ENCODE measurements at places on chromosomes 16 and 17.

- no peak for DNase-seq
Measured at GRCh38 chr17:4946312-4946976, 1.9 kb downstream of the PFN1 start.

DNA sequence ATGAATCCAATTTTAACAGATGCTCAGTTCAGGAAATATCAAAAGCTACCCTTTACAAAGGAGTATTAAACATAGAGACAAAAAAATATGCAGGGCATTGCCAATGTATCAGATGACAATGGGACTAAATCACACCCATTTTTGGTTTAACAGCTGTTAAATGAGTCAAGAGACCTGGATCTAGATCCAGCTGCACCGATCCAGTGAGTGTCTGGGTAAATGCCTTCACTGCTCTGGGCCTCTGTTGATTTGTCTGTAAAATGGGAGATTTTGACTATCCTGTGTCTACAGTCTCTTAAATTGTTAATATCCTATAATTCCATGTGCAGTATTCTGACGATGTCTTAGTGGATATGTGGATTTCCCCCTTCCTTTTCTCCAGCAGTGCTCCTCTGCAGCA, 16.4 kb downstream of the KRT23 start:
- DNase-seq: no peak

GRCh38 chr17:79041041-79041570, 17.1 kb downstream of the C1QTNF1 start:
- DNase-seq: no peak

- DNase-seq: no peak
Measured at GRCh38 chr17:43330876-43331639, 67.7 kb upstream of the ARL4D start.

GRCh38 chr16:81809567-81809966, 30.5 kb downstream of the PLCG2 start:
- no peak for DNase-seq

DNA sequence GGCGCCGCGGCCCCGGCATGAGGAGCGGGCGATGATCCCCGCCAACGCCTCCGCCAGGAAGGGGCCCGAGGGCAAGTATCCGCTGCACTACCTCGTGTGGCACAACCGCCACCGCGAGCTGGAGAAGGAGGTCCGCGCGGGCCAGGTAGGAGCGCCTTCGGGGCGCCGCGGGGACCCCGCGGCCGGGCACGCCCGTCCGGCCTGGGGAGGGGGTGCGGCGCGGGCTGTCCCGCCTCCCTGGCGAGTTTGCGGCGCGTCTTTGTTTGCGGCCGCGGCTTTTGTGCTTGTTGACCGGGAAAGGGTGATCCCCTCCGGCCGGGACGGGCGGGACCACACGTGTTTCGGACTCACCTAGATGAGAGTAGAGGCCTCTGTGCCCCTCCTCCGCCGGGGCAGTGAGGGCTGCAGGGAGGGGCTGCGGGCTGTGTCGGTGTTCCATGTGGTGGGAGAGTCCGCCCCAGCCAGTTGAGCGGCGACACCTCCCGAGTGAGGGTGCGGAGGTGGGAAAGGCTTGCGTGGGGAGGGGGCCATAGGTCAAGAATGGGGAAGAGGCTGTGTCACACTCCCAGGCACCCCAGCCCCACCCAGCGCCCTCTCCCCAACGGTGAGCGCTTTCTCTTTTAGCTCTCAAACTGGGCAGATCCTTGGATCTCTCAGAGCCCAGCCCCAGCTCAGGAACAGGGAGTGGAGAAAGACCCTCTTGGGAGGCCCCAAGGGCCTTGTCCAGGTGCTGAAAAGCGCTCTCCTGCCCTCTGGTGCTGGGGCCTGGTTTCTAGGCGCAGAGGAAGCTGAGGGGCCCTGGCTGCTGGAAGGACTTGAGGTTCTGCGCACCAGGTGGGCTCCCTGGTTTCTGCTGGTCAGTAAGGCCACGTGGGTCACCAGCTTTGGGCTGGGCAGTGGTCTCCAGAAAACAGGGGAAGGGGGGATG, 923 bp downstream of the ANKRD13B start:
- DNase-seq: no peak

DNA sequence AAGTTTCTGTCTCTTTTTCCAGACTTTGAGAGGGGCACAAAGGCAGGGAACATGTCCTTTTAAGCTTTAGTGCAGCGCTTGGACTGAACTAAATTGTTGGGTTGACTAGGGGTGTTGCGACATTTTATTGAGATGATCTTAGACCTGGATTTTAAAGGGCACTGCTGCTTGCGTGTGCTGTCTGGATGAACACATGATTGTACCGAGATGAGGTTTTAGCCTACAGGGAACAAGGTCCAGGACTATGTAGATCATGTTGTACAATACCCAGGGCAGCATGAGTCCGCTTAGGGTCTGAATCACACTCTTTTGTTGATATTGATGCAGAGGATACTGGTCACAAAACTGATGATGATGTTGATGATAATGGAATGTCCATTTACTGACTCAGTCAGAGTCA, 5.2 kb upstream of the RGS9 start:
- DNase-seq: no peak

- no peak for DNase-seq
Measured at GRCh38 chr16:2008009-2008526, 1.6 kb downstream of the ZNF598 start.

DNA sequence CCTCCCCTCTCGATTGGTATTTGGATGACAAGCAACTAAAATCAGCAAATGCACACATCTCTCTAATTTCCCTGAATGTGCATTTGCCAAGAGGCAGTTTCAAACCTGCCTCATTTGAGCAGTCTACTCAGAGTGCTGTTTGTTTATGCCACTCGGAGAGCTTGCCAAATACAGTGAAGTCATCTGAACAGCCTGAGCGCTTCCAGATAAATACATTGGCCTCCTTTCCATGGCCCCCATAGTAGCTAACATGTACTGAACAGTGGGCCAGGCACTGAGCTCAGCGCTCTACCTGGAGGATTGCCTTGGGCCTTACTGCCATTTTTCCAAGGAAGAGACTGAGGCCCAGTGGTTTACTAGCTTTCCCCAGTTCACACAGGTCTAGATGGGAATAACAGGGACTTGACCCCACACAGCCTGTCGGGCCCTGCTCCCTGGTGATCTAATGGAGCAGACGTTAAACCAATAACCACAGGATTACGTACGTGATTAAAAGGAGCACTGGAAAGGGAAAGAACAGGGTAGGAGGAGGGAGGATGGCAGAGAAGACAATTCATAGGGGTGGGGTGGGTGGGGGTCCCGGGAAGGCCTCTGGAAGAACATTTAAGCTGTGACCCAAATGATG, 18.7 kb upstream of the ANKRD40CL start:
- DNase-seq: no peak

GRCh38 chr16:85926370-85926769, 27.4 kb downstream of the IRF8 start:
- no peak for DNase-seq

GRCh38 chr17:51119415-51120356, 982 bp downstream of the SPAG9 start:
- DNase-seq: no peak

DNA sequence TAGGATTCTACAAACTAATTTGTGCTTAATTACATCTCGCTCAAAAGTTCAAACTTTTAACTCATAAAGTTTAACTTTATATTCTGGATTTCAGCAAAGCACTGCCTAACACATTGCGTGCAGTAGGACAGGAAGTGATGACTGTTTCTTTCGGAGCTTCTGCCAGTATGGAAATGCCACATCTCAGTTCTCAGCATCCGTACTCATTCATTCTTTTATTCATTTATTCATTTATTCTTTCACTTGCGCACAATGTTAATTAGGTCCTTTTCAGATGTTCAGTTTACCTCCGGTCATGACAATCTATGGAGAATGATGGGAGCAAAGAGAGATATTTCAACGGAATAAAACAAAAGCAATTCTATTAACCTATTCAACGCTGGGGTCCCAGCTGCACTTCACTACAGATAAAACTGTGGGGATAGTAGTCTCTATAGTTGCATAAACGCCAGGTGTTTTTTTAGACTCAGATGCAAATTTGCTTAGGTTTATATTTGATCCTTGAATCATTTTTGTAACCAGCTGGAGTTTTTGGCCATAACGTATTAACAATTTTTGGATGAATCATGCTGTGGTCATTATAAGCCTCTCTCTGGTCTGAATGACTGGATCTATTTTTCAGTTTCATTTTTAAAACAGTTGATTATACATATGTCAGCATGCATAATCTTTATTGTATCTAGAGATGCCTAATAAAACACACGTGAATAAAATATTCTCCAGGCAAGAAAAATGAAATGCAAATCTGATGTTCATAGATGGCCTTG, 143.9 kb downstream of the KCNJ2 start:
- DNase-seq: no peak

GRCh38 chr17:39972271-39972670, 8.3 kb upstream of the PSMD3 start:
- DNase-seq: no peak

- no peak for DNase-seq
Measured at GRCh38 chr16:73059779-73060615, 12.1 kb upstream of the ZFHX3 start.

Data from vagina (tissue), 2 donors.